ENCODE measurements at places on chromosomes 12 and 14.

- no peak for DNase-seq
These were observed 31.8 kb downstream of the ISCA2 start for GRCh38 chr14:74525361-74525851.

- DNase-seq = no peak
These were observed 18.6 kb downstream of the KMT2D start for GRCh38 chr12:49041881-49042484.

- no peak for DNase-seq
These were observed 11.0 kb upstream of the ANKLE2 start for GRCh38 chr12:132772606-132773005.

DNA sequence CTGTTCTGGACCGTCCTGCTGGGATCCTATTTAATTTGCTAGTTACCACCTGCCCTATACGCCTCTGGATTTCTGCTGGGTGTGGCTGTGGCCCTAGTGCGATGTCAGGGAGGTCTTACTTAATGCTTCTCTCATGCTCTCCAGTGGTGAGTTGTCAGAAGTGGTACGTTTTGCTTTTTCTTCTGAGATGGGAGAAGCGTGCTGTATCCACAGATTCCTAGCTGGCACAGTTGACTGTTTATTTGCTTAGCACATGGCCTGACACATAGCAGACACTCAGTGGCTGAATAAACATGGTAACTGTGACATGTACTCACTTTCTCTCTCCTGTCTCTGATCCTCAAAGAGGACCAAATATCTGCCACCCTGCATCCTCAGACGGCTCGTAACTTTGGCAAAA, 107.3 kb downstream of the CACNA1C start:
- DNase-seq = no peak

- DNase-seq = peak; percentile 42
These were observed 32.8 kb downstream of the RBM19 start for GRCh38 chr12:113933201-113933786.
